ENCODE measurements at places on chromosomes 11 and 22.

DNA sequence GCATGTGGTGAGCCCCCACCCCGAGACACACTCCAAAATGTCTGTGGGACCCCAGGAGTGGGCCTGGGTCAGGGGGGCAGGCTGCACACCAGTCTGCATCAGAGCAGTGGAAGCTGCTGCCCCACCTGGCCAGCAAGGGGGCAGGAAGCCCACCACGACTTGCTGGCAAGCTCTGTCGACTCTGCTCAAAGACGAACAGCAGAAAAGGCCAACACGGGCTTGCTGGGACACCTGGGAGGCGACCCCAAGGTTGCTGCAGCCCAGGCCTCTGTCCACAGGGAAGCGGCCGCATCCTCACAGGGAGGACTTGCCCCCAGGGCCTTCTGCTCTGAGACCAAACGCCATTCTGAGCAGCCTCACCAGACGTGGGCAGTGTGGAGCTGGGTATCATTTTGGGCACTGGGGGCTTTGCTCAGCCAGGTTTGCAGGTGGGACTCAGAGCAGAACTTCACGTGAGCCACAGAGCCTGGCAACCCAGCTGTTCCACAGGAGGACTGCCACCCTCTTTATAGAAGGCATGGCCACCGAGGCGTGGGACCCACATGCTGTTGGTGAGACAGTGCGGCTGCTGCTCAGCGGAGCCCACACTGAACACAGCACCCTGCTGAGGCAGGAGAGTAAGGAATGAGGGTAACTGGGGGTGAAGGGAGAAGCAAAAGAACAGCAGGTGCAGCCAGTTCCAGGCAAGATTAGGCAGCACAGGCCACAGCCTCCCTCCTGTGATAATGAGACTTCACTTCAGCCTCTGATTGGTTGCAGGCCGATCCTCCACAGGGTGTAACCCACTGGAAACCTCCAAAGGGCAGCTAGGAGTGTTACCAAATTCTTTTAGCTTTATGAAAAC lies 11.0 kb downstream of the IL17REL start:
- DNase-seq = no peak

DNA sequence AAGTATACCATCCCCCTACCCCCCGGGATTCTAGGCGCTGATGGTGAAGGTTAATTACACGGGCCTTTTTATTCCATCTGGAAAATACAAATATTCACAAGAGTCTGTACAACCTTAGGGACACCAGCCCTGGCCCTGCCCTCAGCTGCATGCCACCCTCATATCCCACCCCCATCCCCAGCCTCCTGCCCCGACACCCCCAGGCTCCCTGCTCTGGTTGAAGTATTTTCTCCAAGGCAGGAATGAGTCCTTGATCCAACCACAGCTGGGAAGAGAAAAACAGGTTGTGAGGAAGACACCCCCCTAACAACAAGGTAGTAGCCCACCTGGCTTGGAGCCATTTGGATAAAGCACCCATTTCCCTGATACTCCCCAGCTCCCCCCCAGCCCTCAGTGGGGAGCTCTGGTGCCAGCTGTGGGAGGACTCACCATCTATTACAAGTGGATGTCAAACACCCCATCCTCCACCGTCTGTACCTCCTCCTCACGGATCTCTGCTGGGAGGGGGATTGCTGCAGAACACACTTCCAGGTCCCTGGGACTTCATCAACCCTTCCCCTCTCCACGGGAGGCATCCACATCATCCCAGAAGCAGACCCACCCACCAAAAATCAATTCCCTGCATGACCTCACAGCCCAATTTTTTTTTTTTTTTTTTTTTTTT lies 4.0 kb upstream of the NRXN2 start:
- no peak for DNase-seq

GRCh38 chr11:59960502-59961381 lies 3.1 kb upstream of the OOSP4A start:
- no peak for DNase-seq

- no peak for DNase-seq
Observed at GRCh38 chr22:19812910-19813309, 41.8 kb downstream of the GNB1L start.

- DNase-seq = no peak
Observed at GRCh38 chr22:49858827-49859226, 5.2 kb downstream of the ZBED4 start.

- DNase-seq = no peak
Observed at GRCh38 chr11:36014898-36015665, 71.2 kb downstream of the LDLRAD3 start.

DNA sequence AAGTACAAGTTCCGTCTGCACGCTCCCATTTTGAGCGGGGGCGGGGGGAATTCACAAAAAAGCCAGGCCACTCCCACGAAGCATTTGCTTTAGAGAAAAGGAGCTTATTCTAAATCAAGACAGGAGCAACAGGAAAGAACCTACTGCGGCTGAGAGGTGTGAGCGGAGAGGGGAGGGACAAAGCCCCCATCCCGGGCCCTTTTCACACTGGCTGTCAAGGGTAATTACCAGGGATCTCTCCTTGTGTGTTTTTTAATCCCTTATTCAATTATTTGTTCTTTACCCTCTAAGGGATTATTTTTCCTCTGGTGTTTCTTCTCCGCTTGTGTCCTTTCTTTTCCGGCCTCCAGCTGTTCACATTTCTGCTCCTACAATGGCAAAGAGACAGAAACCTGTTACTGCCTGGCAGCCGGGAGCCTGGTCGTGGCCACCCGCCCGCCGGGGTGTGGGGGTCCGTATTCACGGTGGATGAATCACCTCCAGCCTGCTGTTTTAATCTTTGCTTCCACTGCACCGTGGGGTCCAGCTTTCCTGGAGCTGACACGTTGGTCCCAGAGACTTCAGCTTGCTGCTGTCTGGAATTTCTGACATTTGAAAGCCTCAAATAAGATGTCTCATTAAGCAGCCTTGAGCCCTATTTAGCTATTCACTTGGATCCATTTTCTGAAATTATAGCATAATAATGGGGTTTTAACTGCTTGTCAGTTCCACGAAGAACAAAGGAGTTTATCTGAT lies 61.4 kb upstream of the FADD start:
- no peak for DNase-seq

- DNase-seq = no peak
Observed at GRCh38 chr22:27804470-27805297, 3.1 kb upstream of the MN1 start.

DNA sequence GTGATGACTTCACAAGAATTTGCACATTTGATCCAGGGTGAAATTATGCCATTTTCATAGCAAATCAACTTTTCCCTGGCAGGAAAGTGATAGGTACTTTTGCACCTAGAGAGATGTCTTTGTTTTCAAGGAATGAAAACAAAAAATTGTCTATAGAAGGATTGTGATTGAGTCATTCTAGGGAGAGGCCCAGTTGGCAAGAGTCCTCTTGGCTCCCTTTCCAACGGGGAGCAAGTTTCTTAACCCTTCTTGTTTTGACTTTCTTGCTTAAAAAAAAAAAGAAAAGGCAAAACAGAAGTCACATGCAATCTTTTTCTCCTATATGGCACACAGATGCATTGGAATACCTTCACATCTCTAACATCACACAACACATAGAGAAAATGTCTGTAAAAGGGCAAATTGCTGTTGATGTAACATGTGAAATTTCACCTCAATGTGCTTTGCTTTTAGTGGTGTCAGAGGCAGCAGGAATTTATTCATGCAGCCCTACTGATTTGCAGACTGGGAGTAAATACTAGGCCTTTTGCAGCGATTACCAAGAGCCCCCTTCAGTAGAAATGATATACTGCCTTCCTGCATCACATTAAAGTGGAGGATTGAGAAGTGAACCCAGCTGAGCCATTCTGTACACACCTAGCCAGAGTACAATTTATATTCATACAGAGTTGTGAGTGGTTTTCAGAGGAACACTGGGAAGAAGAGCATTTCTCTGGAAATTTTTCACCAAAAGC lies 290.7 kb upstream of the MPPED2 start:
- no peak for DNase-seq

DNA sequence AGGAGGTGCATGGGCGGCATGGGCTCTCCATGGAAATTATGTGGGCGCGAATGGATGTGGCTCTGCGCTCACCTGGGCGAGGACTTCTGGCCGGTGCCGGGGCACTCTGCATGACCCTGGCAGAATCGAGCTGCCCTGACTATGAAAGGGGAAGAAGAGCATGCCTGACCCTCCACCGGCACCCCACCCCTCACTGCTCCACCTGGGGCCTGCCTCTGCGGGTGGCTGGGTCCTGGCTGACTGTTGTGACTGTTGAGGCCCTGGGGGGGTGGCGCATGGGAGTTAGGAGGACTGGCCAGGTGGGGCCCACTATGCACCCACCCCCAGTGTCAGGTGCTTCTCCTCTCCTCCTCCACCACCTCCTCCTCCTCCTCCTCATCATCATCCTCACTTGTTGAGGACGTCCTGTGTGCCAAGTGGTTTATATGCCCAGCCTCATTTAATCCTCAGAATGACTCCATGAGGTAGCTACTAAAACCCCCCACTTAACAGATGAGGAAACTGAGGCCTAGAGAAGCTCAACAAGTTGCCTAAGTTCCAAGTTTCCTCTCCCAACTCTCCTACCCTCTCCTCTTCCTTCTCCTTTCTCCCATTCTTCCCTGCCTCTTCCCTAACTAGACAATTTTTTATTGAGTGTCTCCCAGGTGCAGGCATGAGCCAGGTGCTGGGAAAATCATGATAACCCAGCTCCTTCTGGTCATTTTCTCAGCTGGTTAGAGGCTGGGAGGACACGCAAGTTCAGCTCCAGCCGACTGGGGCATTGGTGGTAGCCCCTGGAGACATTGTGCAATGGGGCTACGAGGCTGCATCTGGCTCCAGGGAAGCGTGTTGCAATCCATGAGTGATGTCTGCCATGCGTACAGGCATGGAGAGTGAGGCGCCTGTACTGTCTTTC lies 2.3 kb downstream of the MYEOV start:
- no peak for DNase-seq

- DNase-seq = no peak
Observed at GRCh38 chr11:74018331-74019005, 9.6 kb upstream of the UCP3 start.

DNA sequence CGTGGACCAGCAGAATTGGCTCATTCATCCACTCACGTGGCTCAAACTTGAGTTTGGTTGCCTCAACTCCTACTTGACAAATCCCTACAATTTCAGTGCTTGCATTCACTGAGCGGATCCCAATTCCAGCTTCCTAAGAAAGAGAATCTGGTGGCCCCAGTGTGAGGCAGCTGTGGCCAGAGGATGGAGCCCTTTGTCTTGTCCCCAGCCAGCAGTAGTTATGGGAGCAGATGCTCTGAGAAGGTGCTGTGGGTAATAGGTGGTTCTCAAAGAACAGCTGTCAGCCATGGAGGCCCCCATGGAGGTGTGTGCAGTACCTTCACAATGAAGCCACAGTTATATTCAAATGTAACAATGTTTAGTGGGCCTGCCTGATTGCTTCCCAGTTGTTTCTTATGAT lies 39.3 kb downstream of the KREMEN1 start:
- DNase-seq = no peak

GRCh38 chr11:30216534-30216933 lies 14.3 kb upstream of the FSHB start:
- no peak for DNase-seq

DNA sequence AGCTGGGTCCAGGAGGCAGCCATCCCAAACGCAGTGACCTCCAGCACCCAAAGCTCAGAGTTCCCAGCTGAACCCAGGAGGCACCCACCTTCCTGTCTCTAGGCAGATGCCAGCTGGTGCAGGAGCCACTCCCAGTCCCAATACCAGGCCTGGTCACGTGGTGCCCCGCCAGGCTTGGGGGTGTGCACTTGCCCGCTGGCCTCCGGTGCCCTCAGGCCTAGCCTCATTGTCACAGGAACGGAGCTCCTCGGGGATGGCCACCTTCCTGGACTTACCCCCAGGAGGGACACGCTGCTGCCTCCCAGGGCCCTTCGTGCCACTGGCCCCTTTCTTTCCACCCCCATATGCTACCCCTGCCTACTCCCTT lies 4.6 kb downstream of the BID start:
- DNase-seq = no peak

GRCh38 chr11:67213178-67213621 lies 53.1 kb upstream of the GRK2 start:
- DNase-seq = no peak

DNA sequence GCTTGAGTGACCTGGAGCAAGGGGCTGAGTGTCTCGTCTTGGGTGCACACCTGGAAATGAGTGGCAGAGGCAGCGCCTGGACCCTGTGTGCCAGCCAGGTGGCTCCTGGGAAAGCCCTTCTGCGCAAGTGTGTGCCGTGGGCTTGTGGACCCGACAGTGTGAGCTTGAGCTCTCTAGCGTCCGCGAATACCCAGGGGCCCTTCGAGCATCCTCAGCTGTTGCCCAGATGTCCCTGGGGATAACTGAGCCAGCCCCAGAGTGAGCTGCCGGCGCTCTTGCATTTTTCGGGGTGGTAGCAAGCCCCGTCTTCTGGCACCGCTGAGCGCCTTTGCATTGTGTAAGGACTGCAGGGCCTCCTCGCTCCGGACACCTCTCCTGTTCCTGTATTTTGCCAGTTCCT lies 399.2 kb downstream of the TBC1D22A start:
- DNase-seq = no peak

- no peak for DNase-seq
Observed at GRCh38 chr11:111403051-111403726, 24.1 kb upstream of the POU2AF1 start.

DNA sequence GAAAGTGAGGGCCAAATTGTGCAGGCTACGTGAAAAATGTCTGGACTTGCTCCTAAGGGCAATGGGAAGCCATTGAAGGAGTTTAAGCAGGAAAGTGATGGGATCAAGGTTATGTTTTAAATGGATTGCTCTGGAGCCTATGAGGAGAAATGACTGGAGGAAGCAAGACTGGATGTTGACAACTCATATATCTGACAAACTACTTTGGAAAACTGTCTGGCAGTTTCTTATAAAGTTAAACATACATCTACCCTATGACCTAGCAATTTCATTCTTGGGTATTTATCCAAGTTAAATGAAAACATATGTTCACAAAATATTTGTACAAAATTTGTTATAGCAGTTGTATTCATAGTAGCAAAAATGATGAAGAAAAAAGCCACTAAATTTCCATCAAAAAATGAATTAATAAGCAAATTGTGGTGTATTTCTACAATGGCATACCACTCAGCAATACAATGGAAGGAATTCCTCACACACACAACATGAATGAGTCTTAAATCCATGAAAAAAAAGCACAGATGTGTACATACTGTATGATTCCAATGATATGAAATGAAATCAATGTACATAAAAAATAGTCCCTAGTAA lies 24.1 kb downstream of the FZD4 start:
- DNase-seq = no peak

GRCh38 chr11:31443802-31444201 lies 65.6 kb downstream of the IMMP1L start:
- DNase-seq = no peak

- DNase-seq = no peak
Observed at GRCh38 chr11:28951191-28951590, 843.0 kb downstream of the METTL15 start.

DNA sequence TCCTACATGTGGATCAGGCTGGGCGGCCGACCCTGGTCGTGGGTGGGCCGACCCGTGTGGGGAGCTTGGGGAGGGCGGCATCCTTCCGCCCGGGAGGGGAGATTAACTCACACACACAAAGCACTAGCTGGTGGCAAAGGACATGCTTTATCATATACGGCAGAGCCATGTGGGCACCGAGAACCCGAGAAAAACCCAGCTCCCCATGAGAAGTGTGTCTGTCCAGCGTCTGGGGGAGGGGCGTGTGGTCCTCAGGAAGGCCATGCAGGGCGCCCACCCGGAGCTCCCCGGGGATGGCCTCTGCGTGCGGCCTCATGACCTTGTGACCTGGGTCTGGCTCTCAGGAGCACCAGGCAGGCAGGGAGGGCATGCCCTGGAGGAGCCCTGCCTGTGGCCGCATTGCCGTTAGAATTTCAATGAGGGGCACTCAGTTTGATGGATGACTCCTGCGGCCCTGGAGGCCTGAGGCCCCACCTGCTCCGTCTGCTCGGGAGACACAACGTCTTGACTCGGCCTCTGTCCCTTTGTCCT lies 39.4 kb upstream of the TOLLIP start:
- DNase-seq = no peak
